ENCODE measurements at places on chromosomes 3 and 15. TPM values are rescaled to one million over a fixed set of nuclear protein-coding genes. Genes with fewer than 3 reads are reported as not detected.

Gene LTK
- total RNA-seq: under 0.01 TPM

Gene PDZRN3
- total RNA-seq: 0.18 TPM

Gene FOXB1
- total RNA-seq: not detected

Gene GPR156
- total RNA-seq: 0.09 TPM

Gene DZIP1L
- total RNA-seq: 15.2 TPM

Gene C15orf39
- total RNA-seq: 5.0 TPM

Gene TIGIT
- total RNA-seq: not detected

Gene CDHR4
- total RNA-seq: not detected

Gene CD86
- total RNA-seq: under 0.01 TPM

Gene RTP1
- total RNA-seq: not detected

Gene NEK10
- total RNA-seq: 9.0 TPM

Gene SMCO1
- total RNA-seq: not detected

Gene DPPA2
- not detected for total RNA-seq

Gene WDR6
- 98.7 TPM for total RNA-seq

Gene PROS1
- 4.3 TPM for total RNA-seq

Gene ZBBX
- total RNA-seq: 0.09 TPM

Gene DOCK3
- under 0.01 TPM for total RNA-seq
